ENCODE measurements at places on chromosomes 1 and 21.

GRCh38 chr1:14884614-14885175, 268.9 kb upstream of the TMEM51 start:
- DNase-seq = no peak

- DNase-seq = no peak
Observed at GRCh38 chr1:176693697-176694329, 230.8 kb downstream of the PAPPA2 start.

DNA sequence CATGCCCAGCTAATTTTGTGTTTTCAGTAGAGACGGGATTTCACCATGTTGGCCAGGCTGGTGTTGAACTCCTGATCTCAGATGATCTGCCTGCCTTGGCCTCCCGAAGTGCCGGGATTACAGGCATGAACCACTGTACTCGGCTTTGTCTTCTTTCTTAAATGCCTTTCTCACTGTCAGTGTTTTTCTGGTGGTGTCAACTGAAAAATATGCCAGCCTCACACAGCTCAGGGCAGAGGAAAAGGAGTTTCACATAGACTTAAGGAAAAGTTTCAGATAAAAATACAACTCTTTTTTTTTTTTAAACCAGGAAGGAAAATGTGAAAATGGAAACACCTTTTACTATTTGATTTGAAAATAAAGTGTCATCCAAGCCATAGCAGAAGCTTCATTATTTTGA, 4.6 kb upstream of the MAB21L3 start:
- DNase-seq = no peak

DNA sequence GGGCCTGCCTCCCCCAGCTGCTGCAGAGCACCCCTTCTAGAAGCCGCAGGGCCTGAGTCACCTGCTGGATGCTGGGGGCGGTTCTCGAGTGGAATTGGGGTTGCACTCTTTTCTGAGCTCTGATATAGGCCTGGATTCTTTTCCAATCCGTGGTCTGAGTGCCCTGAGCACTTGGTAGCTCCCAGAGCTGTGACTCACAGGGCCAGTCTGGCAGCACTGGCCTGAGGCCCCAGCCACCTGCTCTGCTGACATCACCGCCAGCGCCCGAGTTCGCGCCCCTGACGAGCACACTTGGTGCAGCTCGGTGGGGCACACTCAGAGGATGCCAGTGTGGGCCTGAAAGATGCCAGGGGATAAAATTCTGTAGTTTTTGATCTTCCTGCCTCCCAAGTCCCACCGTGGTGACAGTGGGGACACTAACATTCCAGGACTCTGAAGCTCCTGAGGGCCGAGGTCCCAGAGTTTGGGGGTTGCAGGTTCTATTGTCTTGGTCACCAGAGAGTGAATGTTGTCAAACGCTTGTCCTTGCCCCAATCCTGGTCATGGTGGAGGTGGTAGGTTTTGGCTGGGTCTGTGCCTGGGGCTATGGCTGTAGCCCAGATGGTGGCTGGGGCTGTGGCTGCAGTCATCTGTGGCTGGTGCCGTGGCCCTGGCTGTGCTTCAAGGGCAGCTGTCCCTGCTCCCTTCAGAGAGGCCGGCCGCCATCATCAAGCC, 74.6 kb downstream of the OBSCN start:
- no peak for DNase-seq

- no peak for DNase-seq
Observed at GRCh38 chr1:8197493-8198282, 120.2 kb upstream of the SLC45A1 start.

GRCh38 chr21:16536140-16536539, 806.4 kb downstream of the USP25 start:
- DNase-seq = no peak

DNA sequence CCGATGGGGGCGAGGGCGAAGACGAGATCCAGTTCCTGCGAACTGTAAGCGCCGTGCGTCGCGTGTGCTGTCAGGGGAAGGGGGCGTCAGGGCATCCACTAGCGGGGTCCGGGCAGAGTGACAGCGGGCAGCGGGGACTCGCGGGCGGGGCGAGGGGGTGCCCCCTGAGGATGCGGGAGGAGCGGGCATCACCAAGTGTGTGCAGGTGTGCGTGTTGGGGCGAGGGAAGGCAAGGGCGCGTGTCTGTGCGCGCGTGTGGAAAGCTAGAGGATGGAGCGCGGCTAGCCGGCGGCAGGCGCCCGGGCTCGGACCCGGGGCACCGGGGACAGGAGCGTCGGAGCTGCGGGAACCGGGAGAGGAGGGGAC, 525 bp downstream of the RYR2 start:
- no peak for DNase-seq

DNA sequence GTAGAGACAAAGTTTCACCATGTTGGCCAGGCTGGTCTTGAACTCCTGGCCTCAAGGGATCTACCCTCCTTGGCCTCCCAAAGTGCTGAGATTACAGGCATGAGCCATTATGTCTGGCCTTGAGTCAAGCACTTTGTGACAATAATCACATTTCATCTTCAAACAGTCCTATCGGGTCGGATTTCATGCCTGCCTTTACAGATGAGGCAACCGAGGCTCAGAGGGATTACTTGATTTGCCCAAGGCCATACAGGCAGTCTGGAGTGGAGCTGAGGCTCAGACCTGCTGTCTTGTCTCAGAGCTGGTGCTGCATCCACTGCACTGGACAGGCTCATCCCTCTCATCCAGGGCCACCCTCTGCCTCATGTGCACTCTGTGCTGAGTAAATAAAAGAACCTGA, 26.6 kb downstream of the FAM151A start:
- no peak for DNase-seq

- DNase-seq = no peak
Observed at GRCh38 chr1:203124546-203125317, 2.8 kb upstream of the ADORA1 start.

DNA sequence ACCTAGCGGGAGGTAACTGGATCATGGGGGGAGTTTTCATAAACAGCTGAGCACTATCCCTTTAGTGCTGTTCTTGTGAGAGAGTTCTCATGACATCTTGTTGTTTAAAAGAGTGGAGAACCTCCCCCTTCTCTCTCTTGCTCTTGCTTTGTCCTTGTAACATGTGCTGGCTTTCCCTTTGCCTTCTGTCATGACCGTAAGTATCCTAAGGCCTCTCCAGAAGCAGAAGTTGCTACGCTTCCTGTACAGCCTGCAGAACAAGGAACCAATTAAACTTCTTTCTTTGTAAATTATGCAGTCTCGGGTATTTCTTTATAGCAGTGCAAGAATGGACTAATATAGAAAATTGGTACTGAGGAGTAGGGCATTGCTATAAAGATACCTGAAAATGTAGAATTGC, 515.6 kb downstream of the NEGR1 start:
- no peak for DNase-seq

GRCh38 chr1:228917342-228917741, 182.1 kb downstream of the RHOU start:
- DNase-seq = no peak

GRCh38 chr21:42424914-42425541, 21.3 kb downstream of the UBASH3A start:
- DNase-seq = no peak

DNA sequence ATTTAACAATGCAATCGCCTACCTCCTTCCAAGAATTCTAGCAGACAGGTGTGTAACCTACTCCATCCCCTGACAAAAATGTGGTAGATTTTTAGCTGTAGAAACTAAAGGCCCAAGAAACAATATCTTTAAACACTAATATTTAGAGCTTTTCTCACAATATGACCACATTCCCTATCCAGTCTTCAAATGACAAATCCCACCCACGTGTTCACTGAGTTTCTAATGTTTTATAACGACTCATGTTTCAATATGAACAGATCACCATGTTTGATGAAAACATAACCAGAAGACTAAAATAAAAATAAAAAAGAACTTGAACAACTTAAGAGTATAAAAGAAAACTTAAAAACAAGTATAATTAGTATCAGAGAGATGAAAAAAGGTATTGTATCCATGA, 24.6 kb downstream of the RSBN1 start:
- no peak for DNase-seq

DNA sequence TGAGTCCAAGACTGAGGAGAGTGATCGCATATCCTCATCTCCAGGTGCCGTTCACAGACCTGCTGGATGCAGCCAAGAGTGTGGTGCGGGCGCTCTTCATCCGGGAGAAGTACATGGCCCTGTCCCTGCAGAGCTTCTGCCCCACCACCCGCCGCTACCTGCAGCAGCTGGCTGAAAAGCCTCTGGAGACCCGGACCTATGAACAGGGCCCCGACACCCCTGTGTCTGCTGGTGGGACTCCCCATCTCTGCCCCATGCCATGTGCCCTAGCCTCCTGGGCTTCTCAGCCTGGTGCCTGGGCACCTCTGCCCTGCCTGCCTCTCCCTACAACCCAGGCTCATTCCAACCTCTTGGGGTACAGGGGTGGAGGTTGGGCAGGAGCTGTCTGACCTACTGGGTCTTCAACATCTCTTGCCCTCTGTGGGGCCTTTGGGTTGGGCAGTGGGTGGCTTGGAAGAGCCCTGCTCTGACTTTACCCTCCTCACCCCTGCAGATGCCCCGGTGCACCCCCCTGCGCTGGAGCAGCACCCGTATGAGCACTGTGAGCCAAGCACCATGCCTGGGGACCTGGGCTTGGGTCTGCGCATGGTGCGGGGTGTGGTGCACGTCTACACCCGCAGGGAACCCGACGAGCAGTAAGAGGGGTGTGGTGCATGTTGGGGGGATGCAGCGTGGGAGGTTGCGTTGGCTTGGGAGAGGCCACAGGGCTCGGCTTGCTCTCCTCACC, 7.2 kb downstream of the AMPD2 start:
- DNase-seq = no peak

DNA sequence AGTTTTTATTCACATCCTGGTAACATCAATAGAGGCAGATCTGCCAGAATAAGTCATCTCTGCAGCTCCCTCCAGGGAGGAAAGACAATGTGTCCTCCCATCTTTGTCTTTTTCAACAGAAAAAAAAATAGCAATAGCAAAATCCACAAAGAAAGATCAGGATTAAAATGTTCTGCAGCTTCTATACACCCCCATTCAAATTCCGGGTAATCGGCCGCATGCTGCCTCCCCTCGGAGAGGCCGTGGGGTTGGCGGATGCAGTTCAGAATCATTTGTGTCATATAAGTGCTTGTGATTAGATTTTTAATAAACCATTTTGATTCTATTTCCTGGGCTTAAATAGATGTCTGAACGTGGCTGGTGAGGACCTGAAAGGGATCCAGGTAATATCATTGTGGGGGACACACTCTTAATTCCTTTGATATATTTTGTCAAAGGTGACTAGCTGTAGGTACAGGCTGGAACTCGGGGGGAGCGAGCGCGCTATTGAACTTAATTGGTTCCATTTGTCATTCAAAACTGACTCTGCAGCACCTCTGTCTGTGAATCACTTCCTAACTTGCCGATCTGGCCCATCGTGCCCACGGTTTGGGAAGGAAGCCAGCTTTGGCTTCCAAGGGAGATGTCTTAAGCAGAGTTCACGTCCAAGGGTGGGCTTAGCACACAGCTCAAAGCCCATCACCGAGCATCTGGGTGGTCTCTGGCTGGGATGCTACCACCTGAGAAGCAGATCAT, 85.6 kb upstream of the ARHGEF16 start:
- no peak for DNase-seq

DNA sequence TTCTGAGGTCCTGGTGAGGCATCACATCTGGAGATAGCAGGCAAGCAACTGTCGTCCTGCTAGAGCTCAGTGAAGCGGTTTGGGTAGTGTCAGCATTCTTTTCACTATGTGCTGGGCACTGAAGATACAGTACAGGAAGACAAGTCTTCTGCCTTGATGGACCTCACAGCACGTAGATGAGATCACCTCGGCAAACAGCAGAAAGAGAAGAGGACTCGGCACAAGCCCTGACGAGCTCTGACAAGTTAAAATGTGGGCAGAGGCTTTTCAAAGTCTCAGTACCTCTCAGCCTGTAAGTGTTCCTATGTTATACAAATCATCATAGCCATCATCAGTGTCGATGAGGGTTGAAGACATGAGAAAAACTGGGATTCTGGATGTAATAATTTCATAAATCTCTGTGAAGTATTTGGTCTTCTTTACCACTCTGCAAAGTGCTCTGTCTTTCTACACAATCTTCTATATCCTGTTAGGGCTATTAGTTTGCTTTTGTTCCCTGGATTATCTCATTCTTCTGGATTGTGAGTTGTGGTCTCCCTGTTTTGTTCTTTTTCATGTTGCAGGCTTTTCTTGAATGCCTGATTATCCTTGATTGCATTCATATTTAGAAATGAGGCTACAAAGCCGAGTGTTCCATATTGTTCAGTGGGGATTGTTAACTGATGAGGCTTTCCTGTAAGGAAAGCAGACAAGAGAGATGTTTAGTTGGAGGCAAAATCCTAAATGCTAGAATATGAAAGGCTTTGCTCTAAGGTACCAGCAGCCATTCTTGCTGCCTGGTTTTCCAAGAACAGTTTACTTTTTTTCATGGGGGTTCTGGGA, 24.2 kb downstream of the MAEL start:
- DNase-seq = no peak

GRCh38 chr1:5340560-5341130, 651.6 kb downstream of the NPHP4 start:
- DNase-seq = no peak

GRCh38 chr1:2258996-2259395, 30.9 kb downstream of the SKI start:
- DNase-seq = no peak

DNA sequence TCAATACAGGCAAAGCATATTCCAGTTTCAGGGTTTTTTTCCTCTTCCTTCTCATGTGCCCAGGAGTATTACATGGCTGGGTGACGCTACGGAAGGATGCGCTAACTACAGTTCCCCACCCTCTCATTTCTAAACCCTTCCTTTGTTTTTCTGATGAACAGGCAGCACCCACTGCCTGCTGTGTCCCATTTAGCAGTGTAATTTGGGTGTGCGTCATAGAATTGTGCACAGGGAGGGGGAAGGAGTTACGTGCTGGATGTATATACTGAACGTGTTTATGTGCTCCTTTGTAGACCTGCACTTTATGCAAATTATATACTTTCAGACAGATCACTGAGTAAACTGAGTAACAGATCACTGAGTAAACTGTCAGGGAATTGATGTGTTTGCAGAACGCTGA, 44.5 kb downstream of the ELAPOR1 start:
- DNase-seq = peak; percentile 67

- DNase-seq = no peak
Observed at GRCh38 chr1:19391596-19391981, 79.5 kb downstream of the SLC66A1 start.

GRCh38 chr1:39076127-39076798, 50.1 kb downstream of the NDUFS5 start:
- DNase-seq = no peak

DNA sequence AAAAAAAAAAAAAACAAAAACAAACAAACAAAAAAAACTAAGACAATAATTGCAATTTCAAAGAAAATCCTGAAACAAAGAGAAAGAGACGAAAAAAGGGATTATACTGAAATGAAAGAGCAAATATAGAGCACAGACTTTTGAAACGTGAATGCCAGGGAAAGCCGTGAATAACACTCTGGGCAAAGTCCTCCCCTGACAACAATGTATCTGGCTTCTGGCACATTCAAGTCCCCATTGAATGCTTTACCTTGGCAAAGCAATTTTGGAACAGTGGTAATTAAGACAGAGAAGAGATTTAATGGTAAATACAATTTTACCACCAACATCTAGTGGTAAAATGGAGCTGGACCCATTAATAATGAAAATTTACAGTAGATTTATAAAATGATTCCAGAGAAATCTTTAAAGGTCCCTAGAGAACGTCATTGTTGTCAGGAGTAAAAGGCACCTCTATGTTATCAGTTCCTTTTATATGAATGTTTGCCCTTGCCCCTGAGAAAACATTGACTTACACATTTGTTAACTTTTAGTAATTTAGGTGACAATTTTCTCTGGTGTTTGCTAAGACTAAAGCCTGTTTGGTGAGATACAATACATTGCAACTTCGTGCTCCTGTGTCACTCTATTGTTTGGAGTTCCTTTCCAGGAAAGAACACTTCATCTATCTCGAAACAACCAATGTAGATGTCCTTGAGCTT, 89.7 kb downstream of the GREM2 start:
- DNase-seq = no peak

All from COR-L47 (cell line).